ENCODE measurements at places on chromosomes 3 and 15.
A peak's percentile ranks its signal among the peaks of the same experiment; 100 is the strongest.

- DNase-seq: peak; percentile 54
Observed at GRCh38 chr3:63349583-63350573, 71.8 kb downstream of the SYNPR start.

- no peak for DNase-seq
Observed at GRCh38 chr15:65115542-65115941, 542 bp upstream of the UBAP1L start.

- no peak for DNase-seq
Observed at GRCh38 chr15:38224486-38224885, 28.1 kb upstream of the SPRED1 start.

GRCh38 chr15:61828008-61828407, 232.2 kb downstream of the VPS13C start:
- no peak for DNase-seq

GRCh38 chr3:64908251-64908685, 220.5 kb upstream of the ADAMTS9 start:
- no peak for DNase-seq

DNA sequence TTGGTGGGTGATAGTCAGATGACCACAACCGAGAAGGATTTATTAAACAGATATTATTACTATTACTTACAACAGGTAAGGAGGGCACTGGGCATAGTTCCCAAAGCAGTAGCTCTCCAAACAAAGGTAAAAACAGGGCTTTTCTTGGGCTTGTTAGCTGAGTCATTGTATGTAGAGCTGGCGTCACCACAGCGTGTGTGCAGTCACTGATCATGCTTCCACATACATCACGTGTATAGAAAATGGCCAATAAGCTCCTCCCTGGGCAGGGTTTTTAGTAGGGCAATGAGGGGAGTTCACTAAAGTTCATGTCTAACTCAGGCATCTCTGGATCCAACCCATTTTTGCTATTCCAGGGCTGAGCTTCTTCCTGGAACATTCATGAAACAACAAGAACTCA, 5.8 kb upstream of the SAMMSON start:
- no peak for DNase-seq

GRCh38 chr3:131169331-131169730, 142.7 kb downstream of the NEK11 start:
- no peak for DNase-seq

DNA sequence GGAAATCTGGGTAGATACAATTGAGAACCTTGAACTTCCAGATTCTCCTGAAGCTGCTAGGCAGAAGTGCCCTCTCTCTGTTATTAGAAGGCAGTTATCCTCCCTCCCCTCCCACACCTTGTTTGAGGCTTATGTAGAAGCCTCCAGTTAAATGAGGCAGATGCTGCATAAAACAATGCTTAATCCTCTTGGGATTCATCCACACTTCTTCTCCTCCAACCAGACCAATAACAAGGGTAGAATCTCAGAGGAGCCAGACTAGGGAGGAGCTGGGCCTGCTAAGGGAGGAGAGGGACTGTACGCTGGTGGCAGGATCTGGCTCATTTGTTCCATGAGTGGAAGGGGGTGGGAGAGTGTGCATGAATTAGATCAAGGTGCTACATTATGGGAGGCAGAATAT, 88.3 kb upstream of the PRR23C start:
- no peak for DNase-seq

DNA sequence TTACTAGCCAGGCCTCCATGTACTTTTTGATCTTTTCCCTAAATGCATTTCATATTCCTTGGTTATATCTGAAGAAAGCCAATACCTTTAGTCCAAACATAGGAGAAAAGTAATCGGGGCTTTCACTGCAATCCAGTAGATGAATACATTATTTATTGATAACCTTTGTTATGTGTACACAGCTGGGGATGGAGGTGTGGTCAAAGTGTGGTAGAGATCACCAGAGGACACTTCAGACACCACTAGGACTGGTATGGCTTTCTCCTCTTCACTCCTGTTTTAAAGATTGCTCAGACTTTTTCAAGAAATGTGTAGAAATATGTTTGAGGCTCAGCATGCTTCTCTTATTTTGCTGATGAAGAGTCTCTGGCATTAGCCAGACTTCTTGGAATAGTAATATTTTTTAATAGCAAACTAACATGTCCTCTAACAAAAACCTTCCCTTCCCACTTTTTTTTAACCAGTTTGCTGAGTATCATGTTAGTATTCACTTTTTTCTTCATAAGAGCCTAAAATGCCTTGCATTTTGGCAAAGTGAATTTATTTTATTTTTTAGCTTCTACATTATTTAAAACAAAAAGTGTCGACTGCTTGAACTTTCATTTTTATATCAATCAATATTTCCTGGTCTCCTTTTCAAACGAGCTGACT, 65.6 kb upstream of the MBNL1 start:
- no peak for DNase-seq

GRCh38 chr3:180239939-180240338, 203.2 kb upstream of the PEX5L start:
- DNase-seq: no peak

GRCh38 chr15:60655252-60655651, 176.3 kb upstream of the ICE2 start:
- no peak for DNase-seq

DNA sequence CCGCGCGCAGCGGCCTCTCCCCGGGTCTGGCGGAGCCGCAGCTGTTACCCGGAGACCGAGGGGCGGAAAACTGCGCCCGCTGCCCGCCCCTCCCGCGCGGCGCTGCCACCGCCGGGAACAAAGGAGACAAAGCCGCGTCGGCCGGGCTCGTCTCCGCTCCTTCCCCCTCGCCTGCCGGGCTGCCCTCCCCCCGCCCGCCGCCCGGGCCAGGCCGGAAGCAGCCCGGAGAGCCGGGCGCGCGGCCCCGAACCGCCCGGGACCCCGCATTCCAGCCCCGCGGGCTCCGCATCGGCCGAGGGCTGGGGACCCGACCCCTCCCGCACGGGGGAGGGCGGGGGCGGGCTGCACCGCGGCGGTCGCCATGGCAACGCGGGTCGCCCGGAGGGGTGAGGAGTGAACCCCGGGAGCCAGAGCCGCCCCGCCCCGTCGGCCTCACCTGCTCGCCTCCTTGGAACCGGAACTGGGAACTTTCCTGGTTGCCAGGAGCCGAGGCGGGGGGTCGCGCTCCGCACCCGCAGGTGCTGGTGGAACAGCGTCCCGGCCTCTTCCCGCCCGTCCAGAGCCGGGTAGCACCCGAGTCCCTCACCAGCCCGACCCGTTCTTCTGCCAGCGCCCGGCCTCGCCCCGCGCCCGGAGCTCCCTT, 448 bp downstream of the PLXNB1 start:
- DNase-seq: peak; percentile 44

GRCh38 chr3:50570508-50571279, 1.4 kb downstream of the HEMK1 start:
- no peak for DNase-seq

- DNase-seq: no peak
Observed at GRCh38 chr3:30059240-30059639, 547.2 kb upstream of the TGFBR2 start.

- no peak for DNase-seq
Observed at GRCh38 chr3:66991459-66991858, 6.6 kb upstream of the KBTBD8 start.

DNA sequence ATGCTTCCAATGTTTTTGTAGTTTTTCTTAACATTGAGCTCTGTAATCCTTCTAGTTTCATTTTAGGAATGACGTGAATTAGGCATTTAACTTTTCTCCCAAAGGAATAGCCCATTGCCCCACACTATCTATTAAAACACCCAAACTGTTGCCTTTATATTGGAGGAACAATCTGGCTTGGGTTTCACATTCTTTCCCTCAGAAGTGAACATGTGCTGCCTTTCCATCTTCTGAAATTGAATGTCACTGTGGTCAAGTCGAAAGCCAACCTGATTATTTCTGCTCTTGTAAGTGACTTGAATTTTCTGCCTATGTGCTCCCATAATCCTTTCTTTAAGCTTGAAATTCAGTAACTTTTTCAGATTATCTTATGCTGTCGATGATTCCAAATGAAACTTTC, 214.5 kb downstream of the SLC9A9 start:
- no peak for DNase-seq

GRCh38 chr3:155013427-155013826, 66.7 kb upstream of the MME start:
- no peak for DNase-seq

DNA sequence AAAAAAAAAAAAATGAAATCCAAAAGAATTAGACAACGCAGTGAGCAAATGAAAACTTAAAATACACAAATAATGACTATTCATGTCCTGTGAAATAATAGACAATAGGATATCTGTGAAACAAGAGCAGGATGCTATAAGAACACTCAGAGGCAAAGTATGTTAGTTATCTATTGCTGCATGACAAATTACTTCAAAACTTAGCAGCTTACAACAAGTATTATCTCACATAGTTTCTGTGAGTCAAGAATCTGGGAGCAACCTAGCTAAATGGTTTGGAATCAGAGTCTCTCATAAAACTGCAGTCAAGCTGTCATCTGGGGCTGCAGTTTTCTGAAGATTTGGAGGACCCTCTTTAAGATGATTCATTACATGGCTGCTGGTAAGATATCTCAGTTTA, 36.5 kb upstream of the ZMAT3 start:
- DNase-seq: no peak

DNA sequence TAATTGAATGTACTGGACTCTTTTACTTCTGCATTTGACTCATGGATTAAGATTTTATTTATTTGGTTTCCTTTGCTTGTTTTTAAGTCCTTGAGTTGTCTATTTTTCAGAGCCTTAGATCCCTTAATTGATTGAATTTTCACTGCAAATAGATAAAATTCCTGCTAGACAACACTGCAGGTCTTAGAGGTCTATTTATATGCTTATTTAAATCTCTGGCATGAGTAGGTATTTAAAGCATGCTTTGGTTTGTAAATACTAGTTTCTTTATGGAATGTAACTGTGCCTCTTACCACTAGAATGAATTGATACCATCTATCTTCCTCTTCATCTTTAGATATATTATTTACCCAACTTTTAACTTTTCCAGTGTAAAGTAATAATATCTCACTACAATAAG, 20.0 kb downstream of the PLSCR5 start:
- no peak for DNase-seq

DNA sequence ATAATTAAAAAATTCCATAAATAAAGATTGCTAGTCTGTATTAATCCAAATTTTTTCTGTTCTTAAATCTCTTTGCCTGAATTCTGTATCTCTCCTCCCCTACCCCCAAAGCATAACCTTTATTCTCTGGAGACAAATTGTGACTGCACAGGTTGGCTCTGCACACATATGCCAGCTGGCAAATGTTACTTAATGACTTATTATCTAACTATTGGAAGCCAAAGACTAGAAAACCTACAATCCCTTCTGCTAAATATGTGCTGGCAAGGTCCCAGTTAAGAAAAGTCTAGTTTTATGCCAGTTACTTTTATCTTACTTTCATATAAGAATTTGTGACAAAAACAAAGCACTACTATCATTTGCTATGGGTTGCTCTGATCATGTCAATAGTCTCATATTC, 569.3 kb downstream of the MECOM start:
- DNase-seq: no peak

GRCh38 chr3:109685084-109686079, 348.0 kb upstream of the DPPA4 start:
- DNase-seq: no peak

- no peak for DNase-seq
Observed at GRCh38 chr15:61118885-61119284, 110.2 kb downstream of the RORA start.

DNA sequence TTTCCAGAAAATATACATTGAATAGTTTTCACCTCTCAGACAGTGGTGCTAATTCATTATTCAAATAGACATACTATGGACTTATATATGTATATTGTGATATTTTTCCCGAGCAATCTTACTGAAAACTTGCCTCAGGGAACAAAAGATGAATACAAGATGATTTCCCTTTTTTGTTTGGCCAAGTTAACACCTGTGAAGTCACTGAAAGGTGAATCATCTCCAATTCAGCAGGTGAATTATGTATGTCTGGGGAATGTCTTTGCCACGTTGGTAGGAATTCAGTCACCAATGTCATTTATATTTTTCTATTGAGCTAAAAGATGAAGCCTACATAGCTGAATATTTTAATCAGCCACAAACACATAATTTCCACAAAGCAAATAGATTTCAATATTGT, 88.2 kb downstream of the GPR156 start:
- no peak for DNase-seq

- no peak for DNase-seq
Observed at GRCh38 chr3:52183786-52184445, 14.0 kb upstream of the ALAS1 start.

- DNase-seq: no peak
Observed at GRCh38 chr3:106962993-106963392, 414.2 kb upstream of the CCDC54 start.

DNA sequence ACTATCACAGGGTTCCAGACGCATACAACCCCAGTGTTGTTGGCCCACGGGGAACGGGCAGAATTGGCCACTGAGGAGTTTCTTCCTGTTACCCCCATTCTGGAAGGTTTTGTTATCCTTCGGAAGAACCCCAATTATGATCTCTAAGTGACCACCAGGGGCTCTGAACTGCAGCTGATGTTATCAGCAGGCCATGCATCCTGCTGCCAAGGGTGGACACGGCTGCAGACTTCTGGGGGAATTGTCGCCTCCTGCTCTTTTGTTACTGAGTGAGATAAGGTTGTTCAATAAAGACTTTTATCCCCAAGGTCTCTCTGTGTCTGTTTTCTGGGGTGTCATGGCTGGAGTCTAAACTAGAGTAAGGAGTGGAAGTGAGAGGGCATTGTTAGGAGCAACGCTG, 5.7 kb upstream of the EIF4G1 start:
- no peak for DNase-seq

- DNase-seq: no peak
Observed at GRCh38 chr3:173140986-173141385, at the start of gene SPATA16. Gene SPATA16, minus strand, starts transcription at chr3:173141235. Its CDS starts 23,504 bp downstream, at chr3:173117731.

DNA sequence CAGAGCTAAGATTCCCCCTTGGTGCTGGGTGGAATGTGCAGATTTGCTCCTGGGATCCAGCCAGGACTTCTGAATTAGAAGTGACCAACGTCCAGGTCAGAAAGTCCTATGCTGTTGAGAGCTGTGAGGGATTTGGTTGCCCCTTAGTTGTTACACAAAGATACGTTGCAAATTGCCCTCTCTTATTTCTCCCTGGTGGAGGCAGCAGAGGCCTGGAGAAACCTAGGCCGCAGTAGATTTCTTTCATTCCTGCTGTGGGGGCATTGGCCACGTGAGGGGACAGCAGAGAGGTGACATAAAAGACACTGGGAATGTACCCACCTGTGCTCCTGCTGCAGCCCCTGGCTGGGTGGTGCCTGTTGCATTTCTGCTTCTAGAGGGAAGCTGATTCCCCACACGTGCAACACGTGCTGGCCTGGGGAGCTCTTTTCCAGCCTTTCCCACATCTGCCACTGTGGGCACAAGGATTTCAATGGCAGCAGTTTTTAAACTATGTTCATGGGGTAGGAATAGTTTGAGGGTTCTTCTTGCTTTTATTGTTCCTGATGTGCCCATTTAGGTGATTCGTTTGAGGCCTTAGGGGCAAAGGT, 65.7 kb downstream of the SYNM start:
- DNase-seq: no peak

GRCh38 chr3:54213907-54214306, 91.6 kb downstream of the CACNA2D3 start:
- no peak for DNase-seq

GRCh38 chr3:187942658-187943241, 197.5 kb upstream of the BCL6 start:
- DNase-seq: no peak

All from NCI-H1092 (cell line).